ENCODE measurements at places on chromosomes 11 and 22. TPM values are rescaled to one million over a fixed set of nuclear protein-coding genes. Genes with fewer than 3 reads are reported as not detected.
A peak's percentile ranks its signal among the peaks of the same experiment; 100 is the strongest.

GRCh38 chr11:10564696-10565318 is 3.7 kb downstream of the LYVE1 start:
- DNase-seq, result peak; percentile 31

DNA sequence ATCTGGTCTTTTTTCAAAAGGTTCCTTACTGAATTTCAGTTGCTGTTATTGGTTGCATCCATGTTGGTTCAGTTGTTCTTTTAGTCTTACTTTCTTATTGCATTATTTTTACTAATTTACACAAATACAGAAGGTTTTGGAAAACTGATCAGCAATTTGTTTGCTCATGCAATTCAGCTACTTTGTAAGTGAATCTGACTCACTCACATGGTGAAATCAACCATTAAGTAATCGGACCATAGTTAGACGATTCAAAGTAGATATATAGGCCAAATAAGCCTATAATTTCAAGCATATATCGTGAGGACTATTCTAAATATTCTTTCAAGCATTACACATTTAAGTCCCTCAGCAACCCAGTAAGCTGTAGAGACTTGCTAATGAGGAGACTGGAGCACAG is 41.7 kb downstream of the CCDC83 start:
- DNase-seq, result no peak

- DNase-seq, result peak; percentile 97
Measured at GRCh38 chr11:118263695-118264568, at the start of gene MPZL2. MPZL2 (minus strand) TSS chr11:118264297; CDS start chr11:118264153, 144 bp downstream.

GRCh38 chr11:132523929-132524328 is 1008.4 kb downstream of the OPCML start:
- DNase-seq, result peak; percentile 6

- DNase-seq, result no peak
Measured at GRCh38 chr11:113574171-113574570, 99.0 kb upstream of the DRD2 start.

DNA sequence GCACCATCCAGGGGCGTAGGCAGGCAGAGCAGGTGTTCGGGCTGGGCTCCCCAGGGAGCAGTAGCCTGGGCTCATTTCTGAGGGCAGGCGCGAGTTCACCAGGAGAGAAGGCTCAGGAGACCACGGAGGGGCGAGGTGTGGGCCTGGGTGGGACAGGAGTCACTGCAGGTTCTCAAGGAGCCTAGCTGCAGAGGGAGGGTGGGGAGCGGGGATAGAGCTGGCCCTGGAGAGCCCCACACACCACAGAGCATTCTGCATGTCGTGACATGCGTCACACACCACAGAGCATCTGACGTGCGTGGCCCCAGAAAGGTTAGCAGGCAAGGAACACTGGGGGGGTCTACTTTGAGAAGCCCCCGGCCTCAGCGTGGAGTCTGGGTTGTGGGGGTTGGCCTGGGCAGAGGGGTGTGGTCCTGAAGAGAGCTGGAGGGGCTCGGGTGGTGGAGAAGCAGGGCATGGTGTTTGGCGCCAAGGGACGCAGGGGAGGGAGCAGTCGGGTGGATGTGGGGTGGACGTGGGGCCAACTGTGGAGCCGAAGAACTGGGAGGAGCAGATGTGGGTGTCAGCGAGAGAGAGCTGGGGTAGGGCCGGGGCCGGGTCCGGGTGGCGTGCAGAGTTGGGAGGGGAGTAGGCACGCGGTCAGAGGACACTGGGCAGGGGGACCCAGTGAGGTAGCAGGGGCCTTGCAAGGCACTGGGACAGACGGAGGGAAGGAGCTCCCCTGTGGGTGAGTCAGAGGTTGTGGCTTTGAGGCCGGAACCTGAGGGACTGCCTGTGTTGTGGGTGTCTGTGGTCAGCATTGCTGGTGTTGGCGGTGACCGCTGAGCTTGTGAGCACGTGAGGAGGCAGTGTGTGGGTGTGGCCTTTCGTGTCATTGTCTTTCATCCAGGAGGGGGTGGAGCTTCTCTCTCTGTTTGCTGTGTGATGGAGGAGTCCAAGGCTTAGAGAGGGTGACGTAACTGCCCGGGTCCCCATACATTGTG is 25.5 kb downstream of the CTTN start:
- no peak for DNase-seq

- no peak for DNase-seq
Measured at GRCh38 chr11:47264521-47264920, 5.4 kb upstream of the MADD start.

- no peak for DNase-seq
Measured at GRCh38 chr11:111957663-111958444, 20.7 kb downstream of the DIXDC1 start.

DNA sequence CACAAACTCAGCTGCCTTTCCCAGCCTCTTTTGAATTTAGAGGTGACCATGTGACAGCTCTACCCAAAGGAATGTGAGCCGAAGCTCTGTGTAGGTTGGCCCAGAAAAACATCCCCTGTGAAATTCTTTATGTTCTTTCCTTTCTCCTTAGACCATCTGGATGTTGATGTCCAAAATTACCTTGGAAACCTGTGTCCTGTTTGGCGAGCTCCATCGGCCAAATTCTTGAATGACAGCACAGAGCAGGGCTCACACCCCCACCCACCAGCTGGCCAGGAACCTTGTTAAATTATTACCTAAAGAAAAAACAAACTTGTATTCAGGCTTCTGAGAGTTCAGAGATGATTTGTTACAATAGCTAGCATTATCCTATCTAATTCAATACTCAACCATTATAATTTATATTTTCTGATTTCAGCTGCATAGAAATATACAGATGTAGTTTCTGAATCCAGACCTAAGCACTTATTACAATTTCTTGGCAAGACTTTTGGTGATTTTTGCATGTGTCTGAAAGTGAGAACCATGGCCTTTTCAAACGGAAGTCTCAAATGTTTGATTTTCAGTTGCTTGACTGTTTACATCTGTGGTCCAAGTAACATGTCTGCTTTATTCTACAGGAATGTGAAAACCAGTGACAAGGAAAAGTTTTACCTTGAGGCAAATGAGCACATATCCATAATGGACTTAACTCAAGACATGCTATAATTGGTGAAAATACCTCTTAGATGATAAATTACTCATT is 554.2 kb downstream of the NTM start:
- DNase-seq, result peak; percentile 68

DNA sequence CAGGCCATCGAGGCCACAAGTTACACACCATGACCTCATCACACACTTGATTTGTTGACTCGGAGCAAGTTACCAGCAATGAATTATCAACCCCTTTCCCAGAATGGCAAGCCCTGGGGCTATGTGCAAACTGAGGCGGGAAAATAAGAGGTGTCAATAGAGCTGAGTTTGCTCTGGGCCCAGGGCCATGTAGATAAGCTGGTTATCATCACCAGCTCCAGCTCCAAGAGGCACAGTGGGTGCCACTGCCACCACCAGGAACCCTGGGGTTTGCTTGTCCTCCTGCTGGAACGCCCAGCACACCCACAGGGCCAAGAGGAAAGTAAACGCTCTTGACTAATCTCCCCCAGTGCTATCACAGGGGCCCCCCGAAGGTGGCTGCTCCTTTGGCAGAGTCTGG is 13.0 kb upstream of the VPS37C start:
- no peak for DNase-seq

- no peak for DNase-seq
Measured at GRCh38 chr11:106727256-106727655, 291.0 kb downstream of the GUCY1A2 start.

DNA sequence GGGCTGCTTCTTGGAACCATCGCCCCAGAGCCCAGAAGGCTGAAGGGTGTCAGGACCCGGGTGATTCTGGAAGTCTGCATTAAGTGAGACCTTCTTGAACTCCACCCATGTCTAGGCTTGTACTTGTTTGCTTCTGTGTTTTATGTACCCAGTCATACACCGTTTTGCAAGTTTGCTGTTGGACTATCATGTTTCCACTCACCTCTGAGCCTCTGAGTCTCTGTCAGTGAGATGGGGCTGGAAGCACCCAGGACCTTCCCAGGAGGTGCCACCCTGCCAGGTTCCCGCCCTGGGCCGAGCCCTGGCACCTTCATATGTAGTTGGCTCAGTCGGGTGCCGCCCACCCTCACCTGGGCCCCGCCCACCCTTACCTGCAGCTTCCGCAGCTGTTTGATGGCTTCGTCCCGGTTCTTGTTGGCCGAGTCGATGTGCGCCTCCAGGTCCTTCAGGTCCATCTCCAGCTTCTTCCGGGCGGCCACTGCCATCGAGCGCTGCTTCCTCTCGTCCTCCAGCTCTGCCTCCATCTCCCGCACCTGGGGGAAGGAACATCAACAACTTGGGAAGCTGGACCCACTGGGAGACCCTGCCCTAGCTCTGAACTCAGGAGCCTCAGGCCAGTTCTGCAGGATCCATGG is 35.1 kb downstream of the APOL1 start:
- DNase-seq, result no peak

DNA sequence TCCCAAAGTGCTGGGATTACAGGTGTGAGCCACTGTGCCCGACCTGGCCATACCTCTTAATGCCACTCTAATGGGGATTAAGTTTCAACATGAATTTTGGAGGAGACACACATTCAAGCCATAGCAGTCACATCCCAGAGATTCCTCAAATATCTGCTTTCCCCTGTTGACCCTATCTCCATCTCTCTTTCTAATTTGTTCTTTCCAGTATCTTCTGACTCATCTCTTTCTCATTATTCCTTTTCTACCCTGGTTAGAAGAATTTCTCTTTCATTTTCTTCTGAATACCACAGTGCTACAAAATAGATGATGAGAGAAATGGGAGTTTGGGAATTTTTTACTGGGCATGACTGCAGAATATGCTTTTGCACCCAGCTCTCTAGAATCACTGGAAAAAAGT is 5.1 kb downstream of the OR10V1 start:
- DNase-seq, result no peak

GRCh38 chr11:76307396-76307795 is 73.5 kb downstream of the THAP12 start:
- no peak for DNase-seq

GRCh38 chr11:7251836-7252682 is at the start of gene SYT9:
SYT9 (plus strand) TSS chr11:7251904; CDS start chr11:7252187, 283 bp downstream.
- no peak for DNase-seq

DNA sequence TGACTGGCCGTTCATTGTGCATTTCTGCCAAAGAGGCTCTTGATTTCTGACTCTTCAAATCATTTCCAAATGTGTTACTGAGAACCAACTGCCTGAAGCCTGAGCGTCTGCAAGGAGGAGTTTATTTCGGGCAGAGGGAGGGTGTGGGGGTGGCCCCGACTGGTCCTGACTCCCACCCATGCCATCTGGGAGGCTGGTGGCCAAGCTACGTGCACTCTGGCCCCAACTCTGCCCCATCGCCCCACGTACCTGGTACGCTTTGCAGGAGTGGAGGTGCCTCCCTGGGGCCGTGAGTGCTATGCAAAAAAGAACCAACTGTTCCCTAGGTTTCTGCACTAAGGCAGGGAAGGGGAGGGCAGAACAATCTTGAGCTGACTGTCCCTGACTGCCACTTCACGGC is 846.8 kb downstream of the BRD1 start:
- DNase-seq, result no peak

DNA sequence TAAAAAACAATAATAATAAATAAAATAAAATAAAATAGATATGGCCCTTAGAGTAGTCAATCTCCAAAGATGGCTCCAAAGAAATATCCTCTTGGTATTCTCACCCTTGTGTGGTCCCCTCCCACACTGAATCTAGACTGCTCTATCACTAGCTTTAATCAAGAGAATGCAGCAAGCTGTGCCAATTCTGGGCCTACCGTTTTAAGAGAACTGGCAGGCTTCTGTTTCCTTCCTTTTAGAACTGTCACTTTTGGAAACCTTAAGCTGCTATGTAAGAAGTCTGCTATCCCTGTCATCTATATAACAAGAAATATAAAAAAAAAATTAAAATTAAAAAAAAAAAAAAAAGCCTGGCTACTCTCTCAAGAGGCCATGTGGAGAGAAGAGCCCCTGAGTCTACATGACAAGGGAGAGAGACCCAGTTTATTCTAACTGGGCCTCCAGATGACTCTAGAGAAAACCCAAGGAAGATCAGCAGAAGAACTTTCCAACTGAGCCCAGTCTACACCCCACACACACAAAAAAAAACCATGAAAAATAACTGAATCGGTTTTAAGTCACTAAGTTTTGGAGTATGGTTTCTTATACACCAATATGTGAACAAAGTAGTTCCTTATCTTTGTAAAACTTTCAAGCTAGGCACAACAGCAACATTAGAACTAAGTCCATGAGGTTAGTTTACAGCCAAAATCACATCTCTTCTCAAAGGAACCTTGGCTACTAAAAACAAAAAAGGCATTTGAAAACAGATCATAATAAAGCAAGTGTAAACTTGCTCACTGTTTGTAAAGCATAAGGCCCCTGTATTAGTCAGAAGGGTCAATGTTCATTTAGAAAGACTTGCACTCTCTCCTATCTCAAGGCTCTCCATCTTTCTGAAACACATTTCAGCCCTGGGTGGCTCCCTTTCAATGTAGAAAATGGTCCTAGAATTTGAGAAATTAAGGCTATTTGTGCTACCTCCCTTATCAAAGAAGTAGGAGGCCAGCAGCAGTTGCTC is 67.3 kb downstream of the AMBRA1 start:
- DNase-seq, result no peak

DNA sequence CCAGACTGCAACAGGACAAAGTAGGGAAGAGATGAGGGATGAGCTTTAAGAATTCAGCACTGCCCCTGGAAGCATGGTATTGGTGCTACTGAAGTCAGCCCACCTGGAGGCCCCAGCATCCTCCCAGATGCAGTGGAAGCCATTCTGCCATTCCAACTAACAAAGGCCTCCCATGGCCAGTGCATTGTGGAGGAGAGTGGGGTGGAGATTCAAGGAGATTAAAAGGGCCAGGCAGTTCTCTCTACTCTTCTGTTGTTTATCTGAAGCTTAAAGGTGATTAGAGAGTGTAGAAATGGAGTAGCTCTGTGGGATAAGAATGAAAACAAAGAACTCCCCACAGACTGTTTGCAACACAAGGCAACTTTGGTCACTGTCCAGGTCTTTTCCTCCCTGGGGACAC is 24.1 kb upstream of the TSKU start:
- no peak for DNase-seq

DNA sequence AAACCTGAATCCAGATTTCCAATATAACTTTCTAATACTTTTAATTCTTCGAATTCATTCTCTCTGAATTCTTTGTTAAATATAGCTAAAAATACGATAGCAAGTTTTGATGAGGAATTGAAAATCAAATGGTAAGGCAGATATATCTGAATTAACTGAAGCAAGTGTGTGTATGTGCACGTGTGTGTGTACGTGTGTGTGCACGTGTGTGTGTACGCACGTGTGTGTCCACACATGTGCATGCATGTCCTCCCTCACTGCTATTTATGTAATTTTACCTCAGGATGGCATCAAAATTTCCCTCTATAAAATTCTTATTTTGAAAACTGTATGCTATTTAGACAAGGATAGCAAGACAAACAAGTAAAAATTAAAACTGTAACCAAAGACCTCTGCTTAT is 961.3 kb upstream of the CNTN5 start:
- DNase-seq, result no peak

TRIM49D2 gene
- total RNA-seq, result not detected

TPBGL gene
- total RNA-seq, result not detected

OSM gene
- not detected for total RNA-seq

TST gene
- total RNA-seq, result 165 TPM

DDIAS gene
- total RNA-seq, result 5.7 TPM

ELMOD1 gene
- not detected for total RNA-seq
